ENCODE measurements at places on chromosomes 11 and 22. TPM values are rescaled to one million over a fixed set of nuclear protein-coding genes. Genes with fewer than 3 reads are reported as not detected.

Gene CATSPER1
- not detected for total RNA-seq

- no peak for DNase-seq
Observed at GRCh38 chr11:99592266-99592665, 571.5 kb downstream of the CNTN5 start.

DNA sequence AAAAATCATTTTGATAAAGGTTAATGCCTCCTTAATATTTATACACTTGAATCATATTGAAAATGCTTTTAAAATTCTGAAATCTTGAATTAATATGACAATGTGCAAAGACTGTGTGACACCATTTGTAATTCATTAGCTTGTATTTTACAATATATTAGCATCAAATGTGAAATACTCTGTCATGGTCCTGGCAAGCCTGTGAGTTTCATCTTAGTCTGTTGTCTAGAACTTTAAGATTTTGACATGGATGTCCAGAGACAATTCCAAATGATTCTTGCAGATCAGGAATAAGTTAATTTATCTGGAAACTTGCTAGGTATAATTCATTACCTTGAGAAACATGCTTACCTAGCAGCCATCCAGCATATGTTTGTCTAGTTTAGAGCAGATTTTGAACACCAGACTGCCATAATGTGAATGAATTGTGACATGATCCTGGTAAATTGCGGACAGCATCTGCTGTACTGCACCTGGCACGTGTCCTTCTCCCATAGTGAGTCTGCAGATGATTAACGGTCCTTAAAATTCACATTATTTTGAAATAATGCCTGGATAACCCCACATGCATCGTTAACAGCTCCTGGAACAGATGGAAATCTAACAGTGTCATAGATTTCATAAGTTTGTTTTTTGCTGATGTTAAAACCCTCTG lies 34.5 kb upstream of the DEUP1 start:
- DNase-seq, result no peak

Gene AMOTL1
- total RNA-seq, result 56.7 TPM

DNA sequence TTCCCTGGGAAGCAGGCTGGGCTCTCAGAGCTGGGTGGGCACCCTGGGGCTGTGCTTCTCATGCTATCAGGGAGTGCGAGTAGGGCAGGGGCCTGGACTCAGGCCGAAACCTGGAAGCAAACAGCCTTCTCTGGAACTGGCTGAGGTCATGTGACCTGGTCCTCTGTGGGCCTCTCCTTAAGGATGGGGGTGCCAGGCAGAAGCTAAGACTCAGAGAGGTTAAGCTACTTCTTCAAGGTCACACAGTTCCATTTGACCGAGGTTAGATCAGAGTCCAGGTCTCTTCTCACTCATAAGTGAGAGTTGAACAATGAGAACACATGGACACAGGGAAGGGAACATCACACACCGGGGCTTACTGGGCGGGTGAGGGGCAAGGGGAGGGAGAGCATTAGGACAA lies 7.4 kb downstream of the FADS3 start:
- DNase-seq, result no peak

- DNase-seq, result no peak
Observed at GRCh38 chr11:106717222-106717621, 301.1 kb downstream of the GUCY1A2 start.

Gene CNTN5
- not detected for total RNA-seq
